ENCODE measurements at places on chromosomes 5 and 9. TPM values are rescaled to one million over a fixed set of nuclear protein-coding genes. Genes with fewer than 3 reads are reported as not detected.

- no peak for DNase-seq
Observed at GRCh38 chr5:69502367-69502766, 9.8 kb downstream of the OCLN start.

GRCh38 chr9:106921341-106921899 is 58.5 kb downstream of the ZNF462 start:
- no peak for DNase-seq

GRCh38 chr5:179852993-179853547 is 5.5 kb downstream of the MRNIP start:
- no peak for DNase-seq

- no peak for DNase-seq
Observed at GRCh38 chr9:116471944-116472506, 215.1 kb upstream of the TRIM32 start.

The PKD2L2 gene
- total RNA-seq, result not detected

DNA sequence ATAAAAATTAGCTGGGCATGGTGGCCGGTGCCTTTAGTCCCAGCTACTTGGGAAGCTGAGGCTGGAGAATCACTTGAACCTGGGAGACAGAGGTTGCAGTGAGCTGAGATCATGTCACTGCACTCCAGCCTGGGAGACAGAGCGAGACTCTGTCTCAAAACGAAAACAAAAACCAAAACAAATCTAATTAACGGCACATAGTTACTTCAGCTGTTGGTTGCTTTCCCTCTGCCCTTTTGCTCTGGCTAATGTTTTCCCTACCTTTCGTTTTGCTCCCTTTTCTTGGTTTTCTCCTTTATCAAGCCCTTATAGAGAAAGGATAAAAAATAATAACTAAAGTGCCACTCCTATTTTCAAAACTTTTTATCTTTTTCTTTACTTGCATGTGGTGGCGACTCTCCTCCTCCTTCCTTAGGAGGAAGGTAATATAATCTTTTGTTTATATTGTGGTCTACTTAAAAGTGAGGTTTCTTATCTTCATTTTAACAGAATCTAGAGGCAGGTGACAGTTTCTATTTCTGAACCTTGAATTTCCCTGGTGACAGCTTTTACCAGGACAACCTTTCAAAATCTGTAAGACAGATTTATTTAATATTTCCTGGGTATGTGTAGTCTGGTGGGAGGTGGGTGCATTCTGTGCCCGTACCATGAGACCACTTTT is 125.4 kb downstream of the ARHGEF28 start:
- DNase-seq, result no peak

GRCh38 chr9:112180387-112180881 is 5.3 kb upstream of the SUSD1 start:
- DNase-seq, result no peak
